ENCODE measurements at places on chromosomes 2 and 18.

GRCh38 chr2:37872192-37872750 lies 52.8 kb upstream of the RMDN2 start:
- DNase-seq = no peak

DNA sequence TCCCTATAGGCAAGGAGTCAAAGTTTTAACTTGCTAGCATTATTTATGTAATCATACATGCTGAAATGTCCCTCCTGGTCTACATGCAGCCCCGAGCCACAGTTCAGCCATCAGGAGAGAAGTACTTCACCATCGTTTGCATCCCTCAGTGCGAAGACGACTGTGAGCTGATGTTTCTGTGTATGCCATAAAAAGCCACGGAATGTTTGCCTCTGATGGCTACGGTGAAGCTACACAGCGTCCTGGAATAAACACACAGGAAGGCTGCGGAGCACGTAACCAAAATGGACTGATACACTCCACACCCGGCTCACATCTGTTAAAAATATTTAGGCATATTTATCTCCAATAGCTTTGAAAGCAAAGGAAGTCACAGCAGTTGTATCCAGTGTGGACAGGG lies 4.3 kb upstream of the SALL3 start:
- no peak for DNase-seq

GRCh38 chr2:81481242-81481993 lies 1176.9 kb upstream of the LRRTM1 start:
- DNase-seq = no peak

DNA sequence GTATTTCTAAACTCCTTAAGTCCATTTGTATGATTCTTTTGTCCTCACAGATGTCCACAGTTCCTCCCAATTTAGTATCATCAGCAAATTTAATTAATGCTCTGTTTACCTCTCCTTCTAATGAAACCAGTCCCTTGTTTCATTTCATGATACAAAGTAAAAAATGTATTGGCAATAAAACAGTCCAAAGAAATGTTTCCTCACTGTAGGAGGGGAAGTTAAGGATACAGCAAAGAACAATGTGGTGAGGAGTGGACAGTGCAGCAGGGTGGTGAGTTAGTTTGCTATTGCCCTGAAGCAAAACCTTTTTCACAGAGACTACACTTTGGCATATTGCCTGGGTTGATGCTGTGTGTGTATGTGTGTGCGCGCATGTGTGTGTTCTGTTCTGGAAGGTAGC lies 401.5 kb downstream of the ARHGAP15 start:
- DNase-seq = no peak

DNA sequence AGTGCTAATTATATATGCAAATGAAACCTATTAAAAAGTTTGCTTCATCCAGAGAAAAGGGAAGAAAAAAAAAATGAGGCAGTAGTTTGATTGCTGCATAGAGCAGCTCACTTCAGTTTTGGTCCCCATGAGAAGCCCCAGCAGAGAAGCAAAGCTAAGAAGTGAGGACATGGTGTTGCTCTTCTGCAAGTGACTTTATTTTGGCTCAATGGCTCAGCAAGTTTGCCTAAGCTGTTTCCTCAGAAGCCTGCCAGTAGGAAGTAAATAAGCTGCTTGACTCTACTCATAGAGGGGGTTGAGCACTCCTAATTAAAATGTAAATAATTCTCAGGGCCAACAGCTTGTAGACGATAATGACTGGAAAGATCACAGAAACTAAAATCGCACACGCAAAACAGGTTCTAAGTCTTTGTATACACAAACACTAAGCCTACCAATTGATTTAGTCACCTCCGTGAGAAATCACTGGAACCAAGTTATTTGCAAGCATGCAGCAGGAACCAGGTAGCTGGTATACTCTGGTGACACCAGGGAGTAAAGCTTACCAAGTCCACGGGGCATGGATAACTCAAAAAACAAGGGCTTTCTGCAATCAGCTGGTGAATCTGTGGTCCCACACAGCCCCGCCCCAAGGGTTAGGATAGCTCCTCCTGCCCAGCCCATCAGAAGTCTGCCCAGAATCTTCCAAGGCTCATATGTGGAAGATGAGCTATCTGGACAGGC lies 39.7 kb upstream of the NABP1 start:
- DNase-seq = no peak

GRCh38 chr2:25219621-25220020 lies 51.2 kb upstream of the POMC start:
- DNase-seq = no peak

DNA sequence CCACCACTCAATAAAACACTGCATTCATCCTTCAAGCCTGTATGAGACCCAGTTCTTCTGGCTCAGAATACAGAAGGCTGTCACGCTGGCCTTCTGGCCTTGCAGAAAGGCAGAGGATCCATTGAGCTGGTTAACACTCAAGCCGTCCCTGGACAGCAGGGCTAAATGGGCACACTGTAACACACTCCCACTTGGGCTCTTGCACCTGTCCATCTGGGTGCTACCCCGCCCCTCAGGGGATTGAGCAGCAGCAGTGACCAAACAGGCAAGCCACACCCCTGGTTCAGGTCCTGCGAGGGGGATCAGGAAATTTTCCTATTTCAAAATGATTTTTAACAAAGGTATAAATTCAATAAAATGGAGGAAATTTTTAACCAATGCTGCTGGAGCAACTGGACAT lies 936.0 kb downstream of the CNTNAP5 start:
- no peak for DNase-seq

DNA sequence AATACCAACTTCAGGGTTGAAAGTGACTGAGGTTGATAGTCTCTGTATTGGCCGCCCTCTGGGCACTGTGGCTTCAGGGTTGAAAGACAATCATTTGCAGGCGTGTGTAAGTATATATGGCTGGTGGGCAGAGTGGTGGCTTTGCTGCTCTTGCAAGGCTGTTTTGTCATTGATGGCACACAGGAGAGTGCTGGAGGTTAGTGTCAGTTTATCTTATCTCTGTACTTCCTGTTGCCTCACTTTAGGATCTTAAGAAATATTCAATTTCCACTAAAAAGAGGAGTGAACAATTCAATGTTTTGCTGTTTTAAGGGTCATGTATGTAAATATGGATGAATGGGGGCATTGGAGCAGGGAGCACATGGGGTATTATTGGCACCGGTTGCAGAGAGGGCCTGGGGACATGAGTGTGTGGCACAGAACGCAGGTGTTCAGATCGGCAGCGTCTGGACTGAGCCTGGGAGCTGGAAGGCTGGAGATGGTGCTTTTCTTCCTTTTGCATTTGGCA lies 51.5 kb downstream of the NCK2 start:
- no peak for DNase-seq

DNA sequence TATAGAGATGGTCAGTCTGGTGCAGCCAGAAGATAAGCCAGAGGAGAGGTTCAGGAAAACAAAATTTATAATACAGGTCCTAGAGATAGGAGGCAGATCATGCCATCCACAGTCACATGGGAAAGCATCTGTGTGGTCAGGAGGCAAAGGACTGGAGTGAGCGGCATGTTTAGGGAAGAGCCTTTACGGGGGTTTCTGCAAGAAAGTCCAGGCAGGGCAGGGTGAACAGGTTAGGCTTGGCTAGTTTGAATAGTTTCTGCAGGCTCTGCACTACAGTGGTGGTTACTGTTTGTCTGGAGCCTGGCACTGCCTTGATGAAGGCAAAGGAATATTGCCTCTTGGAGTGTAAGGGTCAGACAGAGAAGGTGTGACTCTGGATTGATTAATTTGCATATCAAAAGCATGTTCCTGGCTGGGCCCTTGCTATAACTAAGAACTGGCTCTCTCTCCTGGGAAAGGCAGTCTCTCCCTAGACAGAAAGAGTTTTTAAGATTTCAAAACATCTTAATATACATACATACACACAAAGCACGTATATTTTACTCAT lies 1034.7 kb upstream of the CHAC2 start:
- DNase-seq = no peak

GRCh38 chr2:22801970-22802369 lies 583.0 kb upstream of the KLHL29 start:
- no peak for DNase-seq

DNA sequence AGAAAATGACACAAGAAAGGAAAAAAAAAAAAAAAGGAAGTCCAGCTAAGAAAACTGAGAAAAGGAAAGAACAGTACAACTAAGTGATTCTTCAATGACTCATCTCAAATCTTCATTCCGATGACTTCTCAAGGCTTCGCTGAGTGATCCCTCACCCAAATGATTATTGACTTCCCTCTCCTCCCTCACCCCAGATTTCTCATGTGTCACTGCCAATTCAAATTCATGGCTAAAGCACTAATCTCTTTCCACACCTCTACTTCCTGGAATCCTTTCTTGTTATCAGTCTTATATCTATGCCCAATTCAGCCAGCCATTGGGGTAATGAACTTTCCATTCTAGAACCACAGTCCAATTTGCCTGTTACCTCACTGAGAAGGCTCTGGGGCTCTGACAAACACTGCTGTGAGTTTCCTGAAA lies 7.2 kb upstream of the ABCB11 start:
- no peak for DNase-seq

DNA sequence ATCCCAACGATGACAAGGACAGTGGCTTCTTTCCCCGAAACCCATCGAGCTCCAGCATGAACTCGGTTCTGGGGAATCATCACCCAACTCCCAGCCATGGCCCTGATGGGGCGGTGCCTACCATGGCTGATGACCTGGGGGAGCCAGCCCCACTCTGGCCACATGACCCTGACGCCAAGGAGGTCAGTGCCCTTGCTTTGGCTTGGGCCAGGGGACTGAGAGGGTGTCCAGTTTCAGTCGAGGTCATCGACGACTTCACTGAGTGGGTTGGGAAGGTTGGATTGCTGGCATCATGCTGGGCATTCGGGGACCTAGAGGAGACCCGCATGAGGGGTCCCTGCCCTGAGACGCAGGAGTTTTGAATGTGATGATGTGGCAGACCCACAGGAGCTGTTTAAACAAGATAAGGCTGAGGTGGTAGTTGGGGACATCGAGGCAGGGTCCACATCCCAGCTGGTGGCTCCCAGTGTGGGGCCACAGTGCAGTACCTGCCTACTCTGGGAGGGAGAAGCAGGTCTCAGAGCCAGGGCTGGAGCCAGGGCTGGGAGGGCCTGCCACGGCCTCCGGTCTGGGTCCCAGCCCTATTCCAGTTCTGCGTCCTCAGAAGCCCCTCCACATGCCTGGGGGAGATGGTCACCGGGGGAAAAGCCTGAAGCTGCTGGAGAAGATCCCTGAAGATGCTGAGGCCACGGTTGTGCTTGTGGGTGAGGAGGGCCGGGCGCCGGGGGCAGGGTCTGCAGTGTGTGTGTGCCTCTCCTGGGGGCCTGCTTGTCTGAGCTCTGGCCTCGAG lies 6.0 kb downstream of the SLC4A3 start:
- no peak for DNase-seq

GRCh38 chr2:188475945-188476344 lies 184.3 kb downstream of the GULP1 start:
- no peak for DNase-seq

GRCh38 chr2:109277406-109277805 lies 148.4 kb downstream of the SH3RF3 start:
- no peak for DNase-seq

GRCh38 chr18:61448316-61448715 lies 115.1 kb downstream of the CDH20 start:
- DNase-seq = no peak

GRCh38 chr2:241612156-241613016 lies 24.6 kb downstream of the THAP4 start:
- DNase-seq = no peak

DNA sequence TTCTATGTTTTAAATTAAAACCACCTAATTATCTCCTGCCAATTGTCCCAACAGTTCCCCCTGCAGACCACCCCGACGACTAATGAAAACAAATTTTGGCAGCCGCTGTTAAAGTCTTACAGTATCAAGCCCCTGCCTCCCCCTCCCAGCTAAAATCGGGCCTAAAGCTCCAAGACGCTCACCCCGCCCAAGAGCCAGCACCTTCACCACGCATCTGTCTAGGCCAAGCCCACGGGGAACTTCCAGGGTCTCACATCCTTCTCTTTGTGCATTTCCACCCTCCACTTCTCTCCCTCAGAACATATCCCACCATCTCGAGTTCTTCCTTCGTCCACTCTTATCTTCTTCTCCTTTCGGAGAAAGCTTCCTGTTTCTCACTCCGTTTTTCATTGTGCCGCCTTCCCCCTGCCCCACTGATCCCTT lies 445 bp downstream of the PRPF40A start:
- DNase-seq = no peak

DNA sequence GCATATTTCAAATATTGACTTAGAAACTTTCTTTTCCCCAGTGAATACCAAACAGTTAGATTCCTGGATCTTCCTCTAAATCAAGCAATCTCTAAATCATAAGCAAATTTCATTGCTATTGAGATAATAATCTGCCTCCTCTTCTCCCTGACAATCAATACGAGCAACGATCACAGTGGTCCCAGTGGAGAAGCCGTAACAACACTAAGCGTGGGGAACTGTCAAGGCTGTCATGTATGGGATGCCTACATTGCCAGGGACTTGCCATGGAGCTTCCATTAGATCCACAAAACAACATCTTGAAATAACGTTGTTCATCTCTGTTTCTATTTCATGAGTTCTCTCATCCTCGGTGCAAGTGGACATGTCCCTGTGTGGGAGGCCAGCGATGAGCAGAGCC lies 61.3 kb downstream of the SNTG2 start:
- DNase-seq = no peak

- no peak for DNase-seq
Observed at GRCh38 chr2:165872101-165872791, 78.2 kb upstream of the GALNT3 start.

DNA sequence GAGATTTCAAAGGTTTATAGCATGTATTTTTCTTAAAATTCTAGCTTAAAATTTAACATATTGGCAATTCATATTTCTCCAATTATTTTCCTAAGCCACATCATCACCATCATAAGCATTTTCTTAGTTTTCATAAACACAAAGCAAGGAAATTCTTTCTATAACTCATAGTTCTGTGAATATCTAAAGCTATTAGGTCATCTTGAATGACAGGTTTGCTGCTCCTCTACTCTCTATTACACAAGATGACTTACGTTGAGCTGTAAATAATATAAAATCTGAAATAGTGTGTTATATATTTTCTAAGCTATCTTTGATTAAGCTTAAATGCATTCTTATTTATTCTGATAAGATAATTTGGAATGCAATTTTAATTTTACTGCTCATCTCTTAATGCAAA lies 984.6 kb upstream of the CNTNAP5 start:
- no peak for DNase-seq

- DNase-seq = no peak
Observed at GRCh38 chr2:65782186-65782585, 349.8 kb upstream of the SPRED2 start.

DNA sequence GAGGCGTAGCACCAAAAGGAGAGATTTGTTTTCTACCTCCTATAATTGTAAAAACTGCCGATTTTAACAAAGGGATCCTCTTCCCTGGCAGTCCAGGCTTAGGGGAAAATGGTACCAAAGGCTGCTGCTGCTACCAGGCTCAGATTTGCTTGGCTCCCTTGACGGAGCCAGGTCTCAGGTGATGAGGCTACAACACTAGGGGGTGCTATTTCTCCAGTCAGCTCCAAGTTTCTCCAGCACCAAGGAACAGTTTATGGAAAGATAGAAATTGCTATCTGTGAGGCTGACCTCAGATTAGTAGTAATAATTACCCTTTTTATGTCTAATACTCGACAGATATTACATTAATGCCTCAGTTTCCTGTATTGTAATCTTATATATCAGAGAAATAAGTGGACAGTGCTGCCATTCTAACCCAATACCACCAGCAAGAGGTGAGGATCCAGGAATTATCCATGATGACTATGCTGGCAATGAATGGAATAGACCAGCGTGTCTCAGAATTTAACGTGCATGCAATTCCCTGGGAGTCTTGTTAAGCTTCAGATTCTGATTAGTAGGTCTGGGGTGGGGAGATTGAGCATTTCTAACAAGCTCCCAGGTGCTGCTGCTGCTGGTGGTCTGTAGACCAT lies 111.3 kb downstream of the ESCO1 start:
- DNase-seq = no peak
